RPMI7951 (cell line): ENCODE measurements at places on chromosomes 13 and 19. TPM values are rescaled to one million over a fixed set of nuclear protein-coding genes. Genes with fewer than 3 reads are reported as not detected.

- DNase-seq = peak; percentile 36
Measured at GRCh38 chr13:43377149-43377548, 353.8 kb downstream of the DNAJC15 start.

DCLK1 gene
- 0.20 and 0.24 TPM in 2 replicates for total RNA-seq

NHLRC3 gene
- total RNA-seq = 11.0 and 12.6 TPM in 2 replicates

C2CD4C gene
- total RNA-seq = not detected in 2 replicates

ZNF549 gene
- total RNA-seq = 5.1 and 6.2 TPM in 2 replicates
